ENCODE measurements at places on chromosomes 7 and 10.

GRCh38 chr7:69631131-69631530 lies 32.9 kb downstream of the AUTS2 start:
- DNase-seq: no peak

DNA sequence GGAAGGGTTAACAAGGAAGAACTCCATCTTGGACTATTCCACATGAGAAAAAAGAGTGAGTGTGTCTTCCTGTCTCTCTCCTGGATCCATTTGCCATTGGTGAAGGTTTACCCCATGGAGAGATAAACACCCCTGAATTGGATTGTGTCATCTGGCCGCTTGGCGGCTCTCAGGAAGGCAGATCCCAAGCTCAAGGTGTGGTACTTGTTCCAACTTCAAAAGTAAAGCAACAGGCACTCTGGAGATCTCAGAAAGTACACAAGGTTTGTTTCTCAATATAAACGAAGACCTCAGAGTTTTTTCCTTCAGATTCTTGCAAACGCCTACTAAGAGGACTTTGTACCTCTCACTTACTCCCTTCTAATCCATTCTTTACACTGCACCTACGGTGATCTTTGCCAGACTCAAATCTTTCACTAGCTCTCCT lies 116.7 kb downstream of the REEP3 start:
- DNase-seq: no peak

DNA sequence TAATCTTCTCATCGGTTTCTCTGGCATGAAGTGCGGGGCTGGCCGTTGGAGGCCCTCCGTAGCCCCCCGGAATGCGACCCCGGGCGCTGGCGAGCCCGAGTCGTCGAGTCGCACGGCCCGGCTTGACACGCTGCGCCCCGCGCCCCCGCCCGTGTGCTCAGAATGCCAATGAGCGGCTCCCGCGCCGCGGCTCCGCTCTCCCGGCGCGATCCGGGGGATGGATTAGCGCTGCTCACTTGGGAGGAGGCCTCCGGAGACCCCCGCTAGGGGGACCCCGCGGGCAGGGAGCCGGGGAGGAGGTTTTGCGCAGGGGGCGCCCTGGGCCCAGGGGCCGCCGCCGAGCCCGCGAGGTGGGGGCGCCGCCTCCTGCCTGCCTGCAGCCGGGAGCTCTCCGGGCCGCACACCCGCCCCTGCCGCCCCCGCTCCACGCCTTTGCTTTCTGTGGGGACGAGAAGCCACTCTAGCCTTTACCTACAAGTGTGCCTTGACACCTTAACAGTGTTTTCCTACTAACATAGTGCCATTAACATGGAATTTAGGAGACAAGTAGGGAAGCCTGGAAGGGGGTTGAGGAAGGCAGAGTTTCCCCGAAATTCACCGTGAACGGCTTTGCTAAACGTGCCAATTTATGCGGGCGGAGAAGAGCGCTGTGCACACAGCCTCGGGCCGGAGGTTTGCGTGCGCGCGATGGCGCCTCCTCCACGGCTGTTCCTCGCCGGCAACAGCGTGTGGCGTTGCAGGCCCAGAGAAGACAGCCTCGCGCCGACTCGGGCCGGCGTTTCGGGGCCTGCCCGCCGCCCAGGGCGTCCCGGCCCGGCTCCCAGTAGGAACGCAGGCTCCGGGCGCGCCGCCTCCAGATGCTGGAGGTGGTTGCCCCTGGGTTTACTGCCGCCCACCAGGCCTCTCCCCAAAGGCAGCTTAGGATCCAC lies 7.1 kb downstream of the SHH start:
- DNase-seq: no peak

DNA sequence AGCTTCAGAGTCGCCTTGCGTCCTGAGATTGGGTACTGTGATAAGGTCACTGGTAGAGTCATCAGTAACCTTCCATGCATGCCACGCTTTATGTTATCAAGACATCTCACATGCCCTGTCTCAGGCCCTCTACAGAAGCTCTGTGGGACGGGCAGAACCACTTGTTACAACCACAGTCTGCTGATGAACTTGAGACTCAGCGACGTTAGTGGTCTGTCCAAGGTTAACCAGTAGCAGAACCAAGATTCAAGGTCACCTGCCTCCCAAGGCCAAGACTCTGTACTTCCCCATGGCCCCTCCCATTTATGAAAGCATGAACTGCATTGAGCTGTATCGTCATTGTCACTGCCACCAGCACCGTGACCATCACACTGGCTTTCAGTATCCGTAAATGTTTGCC lies 15.0 kb downstream of the IQCE start:
- no peak for DNase-seq

DNA sequence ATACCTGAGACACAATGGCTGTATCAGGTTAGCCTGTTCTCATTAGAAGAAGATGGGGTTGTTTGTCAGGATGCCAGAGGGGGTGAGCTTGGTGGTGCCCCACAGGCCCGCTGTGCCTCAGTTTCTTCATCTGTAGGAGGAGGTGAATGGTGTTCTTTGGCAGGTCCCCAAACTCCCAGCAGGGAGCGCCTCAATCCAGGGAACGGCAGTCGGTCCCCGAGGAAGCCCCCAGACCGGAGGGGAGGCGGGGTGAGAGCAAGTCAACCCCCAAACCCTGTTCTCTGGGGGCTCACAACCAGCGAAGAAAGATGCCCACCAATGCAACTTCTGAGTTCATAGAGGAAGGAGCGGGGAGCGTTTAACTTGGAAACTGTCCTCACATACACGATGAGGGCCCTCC lies 16.0 kb downstream of the C10orf105 start:
- no peak for DNase-seq

DNA sequence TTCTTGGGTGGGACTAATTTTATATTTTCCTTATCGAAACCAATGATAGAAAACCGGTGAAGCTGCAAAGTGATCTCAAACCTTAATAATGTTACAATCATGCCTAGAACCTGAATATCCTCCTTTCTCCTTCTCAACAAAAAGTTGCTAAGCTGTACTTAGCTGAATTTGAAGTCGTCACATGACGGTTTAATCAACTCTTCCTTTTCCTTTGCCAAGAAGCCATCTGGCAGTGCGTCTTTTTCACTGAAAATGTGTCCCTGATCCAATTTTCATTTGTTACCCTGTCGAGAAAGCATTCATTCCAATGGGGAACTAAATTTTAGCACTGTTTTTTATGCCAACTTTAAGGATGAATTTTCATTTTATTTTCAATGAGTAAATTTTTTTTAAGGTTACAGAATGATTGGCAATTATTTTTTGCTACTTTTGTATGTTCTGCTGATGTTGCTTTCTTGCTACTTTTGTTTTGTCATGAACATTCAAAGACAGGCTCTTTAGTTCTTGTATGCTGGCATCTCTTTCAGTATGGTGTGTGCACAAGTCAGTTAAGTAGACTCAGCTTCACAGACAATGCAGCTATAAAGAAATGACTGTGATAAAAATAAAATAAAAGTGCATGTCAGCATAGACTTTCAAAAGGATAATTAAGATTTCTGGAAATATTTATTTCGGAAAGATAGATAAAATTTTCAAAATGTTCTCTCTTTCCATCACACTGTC lies 980.0 kb downstream of the DNAJB9 start:
- DNase-seq: no peak

DNA sequence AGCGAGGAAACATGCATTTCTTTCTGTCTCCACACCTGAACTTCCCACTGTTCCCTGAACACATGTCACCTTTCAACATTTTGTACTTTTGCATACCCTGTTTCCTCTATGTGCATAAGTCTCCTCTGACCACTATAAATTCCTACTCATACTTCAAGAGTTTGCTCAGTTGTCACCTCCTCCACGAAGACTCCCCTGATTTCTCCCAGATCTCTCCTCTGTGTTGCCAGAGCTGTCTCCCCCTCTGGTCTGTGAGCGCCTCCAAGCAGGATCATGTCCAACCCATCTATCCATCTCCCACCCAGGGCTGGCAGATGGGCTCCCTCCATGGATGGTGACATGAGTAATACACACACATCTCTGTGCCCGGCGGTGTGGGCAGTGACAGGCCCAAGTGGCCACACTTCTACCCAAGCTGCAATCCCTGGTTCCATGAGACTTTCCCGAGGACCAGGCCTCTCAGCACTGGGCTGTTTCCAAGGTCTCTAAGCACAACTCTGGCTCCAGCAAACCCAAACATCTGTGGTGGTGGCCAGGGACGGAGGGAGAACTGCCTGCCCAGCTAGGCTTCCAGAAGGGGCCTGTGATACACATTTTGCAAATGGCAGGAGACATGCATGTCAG lies 135.9 kb downstream of the GRID1 start:
- DNase-seq: no peak

DNA sequence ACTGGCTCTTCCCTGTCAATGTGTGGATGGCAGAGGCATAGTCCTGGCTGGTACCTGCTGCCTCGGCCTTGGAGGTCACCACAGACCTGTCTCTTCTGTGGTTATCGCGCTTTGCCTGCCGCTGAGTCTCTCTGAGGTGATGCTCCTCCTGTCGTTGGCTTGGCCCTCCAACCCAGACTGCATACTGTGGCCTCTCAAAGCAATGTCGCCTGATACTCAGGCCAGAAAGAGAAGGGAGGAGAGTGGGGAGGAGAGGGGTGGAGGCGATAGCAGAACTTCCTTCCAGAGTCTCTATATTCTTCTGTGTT lies 133.2 kb upstream of the KCNMA1 start:
- DNase-seq: no peak

DNA sequence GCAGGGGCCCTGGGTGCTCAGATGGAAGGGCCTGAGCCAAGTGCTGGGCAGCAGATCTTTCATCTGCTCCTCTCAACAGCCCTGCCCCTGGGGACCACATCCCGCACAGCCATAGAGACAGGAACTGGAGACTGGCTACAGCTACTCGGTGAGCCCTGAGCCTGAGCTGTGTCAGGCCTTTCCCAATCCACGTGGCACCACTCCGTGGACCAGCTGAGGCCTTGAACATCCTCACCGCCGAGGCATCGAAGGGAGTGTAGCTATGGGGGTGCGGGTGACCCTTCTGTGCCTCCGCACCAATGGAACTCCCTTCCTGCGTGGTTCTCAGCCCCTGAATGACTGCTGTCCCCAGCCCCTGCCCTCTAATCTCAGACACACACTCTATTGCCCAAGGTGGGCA lies 362.7 kb upstream of the SHH start:
- no peak for DNase-seq

- DNase-seq: no peak
Observed at GRCh38 chr10:119252051-119252465, 44.7 kb downstream of the GRK5 start.

DNA sequence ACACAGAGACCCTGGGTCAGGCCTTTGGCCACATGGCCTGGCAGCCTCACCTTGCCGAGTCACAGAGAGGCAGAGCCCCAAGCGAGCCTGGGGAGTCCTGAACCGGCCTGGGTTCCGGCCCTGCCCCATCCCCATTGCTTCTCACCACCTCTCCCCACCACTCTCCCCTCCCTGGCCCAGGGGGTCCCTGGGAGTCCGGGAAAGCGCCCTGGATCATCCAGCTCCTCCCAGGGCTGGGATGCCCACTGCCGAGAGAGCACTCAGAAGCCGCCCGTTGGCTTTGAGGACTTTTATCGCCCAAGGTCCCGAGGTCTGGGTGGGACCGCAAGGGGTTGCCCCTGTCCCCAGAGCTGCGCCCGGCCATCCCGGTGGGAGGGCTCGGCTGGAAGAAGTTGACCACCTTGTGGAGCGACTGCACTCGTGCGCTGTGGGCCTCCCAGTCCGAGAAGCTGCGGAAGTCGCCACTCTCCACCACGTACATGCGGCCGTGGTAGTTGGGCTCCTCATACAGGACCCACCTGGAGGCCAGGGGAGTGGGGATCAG lies 8.1 kb downstream of the CRYGN start:
- no peak for DNase-seq

- DNase-seq: no peak
Observed at GRCh38 chr7:30144657-30145306, 10.0 kb downstream of the MTURN start.

GRCh38 chr7:140367528-140367927 lies 30.8 kb downstream of the SLC37A3 start:
- DNase-seq: no peak

- no peak for DNase-seq
Observed at GRCh38 chr7:78055001-78055573, 256.5 kb downstream of the PHTF2 start.

GRCh38 chr10:66575251-66575855 lies 350.5 kb upstream of the LRRTM3 start:
- no peak for DNase-seq

Measured in anterior cingulate cortex (tissue), 58 donors.